ENCODE measurements at places on chromosomes 6 and 20. TPM values are rescaled to one million over a fixed set of nuclear protein-coding genes. Genes with fewer than 3 reads are reported as not detected.

- peaks cover 15% of the 10 kb centered on the region for H3K4me1 ChIP-seq
- H3K4me3 ChIP-seq = no peak overlapping the region
- H3K27ac ChIP-seq = no peak overlapping the region
- DNase-seq = peak; percentile 71
These were observed 5.1 kb upstream of the TCEA2 start for GRCh38 chr20:64057628-64058498.

DNA sequence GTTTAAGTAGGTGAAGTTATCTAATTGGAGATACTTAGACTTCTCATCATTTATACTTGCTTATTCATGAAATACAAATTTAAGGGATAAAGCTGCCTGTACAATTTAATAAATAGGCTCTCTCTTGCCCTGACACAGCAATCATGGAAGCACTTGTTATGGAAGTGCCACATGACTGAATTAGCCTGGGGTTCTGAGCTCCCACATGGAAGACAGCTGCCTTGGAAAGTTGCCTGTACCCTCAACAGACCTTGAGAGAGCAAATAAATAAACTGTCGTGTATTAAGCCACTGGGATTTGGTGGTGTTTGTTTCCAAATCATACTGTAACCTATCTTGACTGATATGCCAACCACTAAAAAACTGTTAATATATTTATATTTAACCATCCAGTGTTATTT lies 87.0 kb upstream of the RSPO3 start:
- DNase-seq = no peak
- H3K4me1 ChIP-seq = no peaks in the 10 kb centered on the region
- no peak overlapping the region for H3K27ac ChIP-seq
- no peaks in the 10 kb centered on the region for H3K27me3 ChIP-seq

SMPDL3A gene
- polyA plus RNA-seq = not detected

DNA sequence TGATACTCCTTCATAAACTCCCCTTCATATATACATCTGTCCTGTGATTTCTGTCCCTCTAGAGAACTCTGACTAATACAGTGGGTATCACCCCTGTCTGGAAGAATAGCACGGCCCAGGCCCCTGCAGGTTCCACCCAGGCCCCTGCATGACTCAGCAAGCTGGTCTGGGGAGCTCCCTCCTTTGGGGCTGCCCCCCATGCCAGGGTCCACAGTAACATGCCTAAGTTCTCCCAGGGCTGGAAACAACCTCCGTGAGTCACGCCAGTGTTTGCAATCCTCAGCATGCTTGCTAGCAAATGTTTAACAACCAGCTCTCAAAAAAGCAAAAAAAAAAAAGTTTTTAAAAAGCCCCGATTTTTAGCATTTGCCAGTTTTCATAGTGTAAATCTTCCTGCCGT lies 134.3 kb upstream of the CDH4 start:
- DNase-seq = no peak
- H3K4me1 ChIP-seq = no peaks in the 10 kb centered on the region
- H3K27me3 ChIP-seq = no peaks in the 10 kb centered on the region
- no peak overlapping the region for H3K4me3 ChIP-seq
- no peaks in the 10 kb centered on the region for H3K36me3 ChIP-seq
